Activated T-helper 1 cell treated with anti-CD3 and anti-CD28 coated beads, Interleukin-2, amount 50 U/mL, for 16 hours (primary cell): ENCODE measurements at places on chromosomes 5 and 9.

DNA sequence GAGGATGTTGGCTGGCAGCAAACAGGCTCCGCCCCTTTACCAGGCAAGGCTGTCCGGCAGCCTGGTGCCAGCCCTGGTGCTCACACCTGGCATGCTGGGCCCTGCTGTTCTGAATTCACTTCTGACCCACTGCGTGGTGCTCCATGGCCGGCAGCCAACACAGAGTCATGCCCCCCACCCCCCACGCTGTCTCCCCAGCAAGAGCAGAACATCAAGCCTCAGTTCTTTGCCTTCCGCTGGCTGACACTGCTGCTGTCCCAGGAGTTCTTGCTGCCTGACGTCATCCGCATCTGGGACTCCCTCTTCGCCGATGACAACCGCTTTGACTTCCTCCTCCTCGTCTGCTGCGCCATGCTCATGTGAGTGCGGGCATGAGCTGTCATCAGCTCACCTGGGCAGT lies 12.6 kb upstream of the ENDOG start:
- DNase-seq, result no peak

GRCh38 chr5:89929173-89929572 lies 480.4 kb downstream of the CETN3 start:
- DNase-seq, result no peak

GRCh38 chr9:132018957-132019405 lies 60.7 kb downstream of the MED27 start:
- DNase-seq, result no peak

- DNase-seq, result no peak
These were observed 204.5 kb downstream of the PLK2 start for GRCh38 chr5:58255386-58255785.

DNA sequence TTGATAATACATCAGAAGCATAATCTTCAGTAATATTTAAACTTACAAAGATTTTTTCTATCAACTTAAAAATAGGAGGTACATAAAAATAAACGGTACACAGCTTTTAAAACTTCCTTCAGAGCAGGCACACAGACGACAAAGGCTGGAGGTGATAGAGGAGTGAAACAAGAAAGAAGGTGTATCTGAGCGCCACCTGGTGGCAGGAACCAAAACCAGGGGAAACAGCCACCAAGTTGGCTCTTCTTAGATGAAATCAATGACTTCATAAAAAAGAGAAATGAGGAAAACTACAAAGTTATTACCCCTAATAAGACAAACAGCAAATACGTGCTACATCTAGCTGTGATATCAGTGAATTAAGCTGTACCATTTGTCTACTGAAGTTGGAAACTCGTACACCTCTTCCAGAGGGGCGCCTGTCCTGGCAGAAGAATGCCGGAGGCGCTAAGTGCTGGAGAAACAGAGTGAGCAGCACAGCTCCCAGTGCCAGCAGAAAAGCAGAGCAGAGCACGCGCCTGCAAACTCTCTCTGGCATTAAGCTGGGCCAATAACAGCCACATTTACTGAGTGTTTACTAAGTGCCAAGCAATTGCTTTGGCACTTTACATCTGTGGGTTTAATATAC lies 85.9 kb downstream of the SETX start:
- peak; percentile 50 for DNase-seq

DNA sequence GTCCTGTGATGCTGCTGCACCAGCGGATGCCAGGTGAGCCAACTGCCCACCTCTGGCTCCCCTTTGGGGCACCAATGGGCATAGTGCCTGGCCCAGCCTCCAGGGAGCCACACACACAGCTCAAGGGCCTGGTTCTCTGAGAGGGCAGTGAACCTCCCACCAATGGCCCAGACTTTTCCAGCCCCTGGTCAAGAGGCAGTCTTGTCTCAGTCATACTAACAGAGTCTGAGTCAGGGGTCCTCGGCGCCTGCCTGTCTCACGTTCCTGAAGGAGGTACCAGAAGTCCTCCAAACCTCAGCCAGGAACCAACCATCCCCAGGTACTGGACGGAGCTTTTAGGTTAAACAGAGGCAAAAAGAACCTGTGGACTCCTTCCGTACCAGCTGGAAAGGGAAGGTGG lies 121.1 kb downstream of the C5orf15 start:
- no peak for DNase-seq

DNA sequence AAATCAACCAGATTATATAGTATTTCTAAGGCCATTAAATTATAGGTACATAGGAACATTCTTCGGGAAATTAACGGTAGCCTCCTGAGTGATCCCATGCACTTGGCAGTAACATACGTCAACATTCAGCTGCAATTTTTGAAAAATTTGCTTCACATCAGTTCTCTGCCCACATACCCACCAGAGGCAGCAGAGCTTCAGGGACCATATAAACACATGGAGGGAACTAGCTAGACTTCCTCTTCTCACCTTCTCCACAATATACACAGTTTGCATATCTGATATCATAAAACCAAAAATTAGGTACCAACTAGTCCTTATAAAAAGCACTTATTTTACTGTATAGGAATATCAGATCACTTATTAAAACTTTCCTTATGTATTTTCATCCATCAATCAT lies 4.8 kb downstream of the PSIP1 start:
- DNase-seq, result no peak

- no peak for DNase-seq
These were observed 228.7 kb upstream of the NR4A3 start for GRCh38 chr9:99592834-99593574.

GRCh38 chr5:173916233-173916632 lies 28.1 kb downstream of the CPEB4 start:
- no peak for DNase-seq

DNA sequence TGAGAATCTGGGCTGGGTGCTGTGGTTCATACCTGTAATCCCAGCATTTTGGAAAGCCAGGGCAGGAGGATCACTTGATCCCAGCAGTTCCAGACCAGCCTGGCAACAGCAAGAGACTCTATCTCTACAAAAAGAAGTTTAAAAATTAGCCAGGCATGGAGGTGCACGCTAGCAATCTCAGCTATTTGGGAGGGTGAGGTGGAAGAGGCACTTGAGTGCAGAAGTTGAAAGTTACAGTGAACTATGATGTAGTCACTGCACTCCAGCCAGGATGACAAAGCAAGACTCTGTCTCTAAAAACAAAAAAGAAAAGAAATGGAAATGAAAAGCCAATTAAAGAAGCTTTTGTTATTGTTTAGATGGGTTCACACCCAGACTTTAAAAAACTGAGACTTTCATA lies 131.6 kb upstream of the RASA1 start:
- DNase-seq, result no peak
